ENCODE measurements at places on chromosomes 12 and 14.

DNA sequence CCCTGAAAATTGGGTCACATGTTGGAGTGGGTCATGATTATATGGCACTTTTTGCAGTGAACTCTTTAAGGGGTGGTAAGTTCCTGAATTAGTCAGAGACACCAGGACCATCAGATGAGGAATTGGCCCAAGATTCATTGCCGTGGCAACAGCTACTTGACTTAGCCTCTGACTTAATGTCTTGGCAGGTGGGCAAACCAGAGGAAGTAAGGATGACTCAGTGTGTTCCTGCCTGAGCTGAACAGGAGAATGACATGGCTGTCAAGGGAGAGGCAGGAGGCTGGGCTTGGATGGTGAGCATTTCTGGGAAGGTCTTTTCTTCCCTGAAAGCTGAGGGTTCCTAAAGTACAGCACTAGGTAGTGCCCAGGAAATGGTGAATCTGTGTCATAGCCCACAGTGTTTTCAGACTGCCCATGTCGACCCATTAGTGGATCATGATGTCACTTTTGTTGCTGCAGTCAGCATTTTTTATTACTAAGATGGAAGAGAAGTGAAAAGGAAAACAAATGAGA is 170.1 kb upstream of the PWP1 start:
- DNase-seq = peak; percentile 13

- DNase-seq = no peak
Observed at GRCh38 chr14:76657846-76658245, 103.4 kb upstream of the VASH1 start.

DNA sequence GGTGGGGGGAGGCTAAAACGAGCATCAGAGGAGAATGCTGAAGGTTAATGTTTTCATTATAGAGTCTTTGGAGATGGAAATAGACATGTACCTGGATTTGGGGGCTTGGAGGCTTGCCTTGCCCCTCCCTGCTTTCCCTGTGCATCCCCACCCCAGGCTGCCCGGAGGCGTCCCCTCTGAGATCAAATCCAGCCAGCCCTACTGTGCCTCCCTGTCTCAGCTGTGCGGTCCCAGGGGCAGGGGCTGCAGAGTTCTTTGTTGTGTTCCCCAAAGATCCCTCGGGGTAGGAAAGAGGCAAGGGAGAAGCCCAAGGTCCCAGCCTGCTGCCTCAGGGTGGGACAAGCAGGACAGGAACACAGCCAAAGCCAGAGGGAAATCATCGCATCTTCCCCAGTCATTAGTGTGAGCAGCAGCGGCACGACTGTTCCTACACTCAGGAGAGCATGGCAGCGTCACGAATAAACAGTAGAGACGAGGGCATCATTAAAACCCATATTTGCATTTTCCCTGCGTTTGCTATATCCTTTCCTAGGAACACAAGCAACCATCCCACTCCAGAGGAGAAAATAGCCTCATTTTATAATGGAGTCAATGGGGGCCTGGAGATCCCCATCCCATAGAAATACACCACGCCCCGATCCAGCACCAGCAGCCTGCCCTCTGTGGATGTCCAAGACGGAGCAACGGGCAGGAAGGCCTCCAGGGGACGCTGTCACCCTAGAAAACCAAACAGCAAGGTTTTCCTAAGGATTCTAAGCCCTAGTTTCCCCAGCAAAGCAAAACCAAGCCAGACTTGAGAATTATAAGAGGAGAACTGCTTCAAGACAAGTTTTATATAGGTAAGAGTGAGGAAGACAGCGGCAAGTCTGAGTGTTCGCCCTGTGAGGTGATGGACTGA is 32.4 kb downstream of the ANO2 start:
- DNase-seq = no peak

DNA sequence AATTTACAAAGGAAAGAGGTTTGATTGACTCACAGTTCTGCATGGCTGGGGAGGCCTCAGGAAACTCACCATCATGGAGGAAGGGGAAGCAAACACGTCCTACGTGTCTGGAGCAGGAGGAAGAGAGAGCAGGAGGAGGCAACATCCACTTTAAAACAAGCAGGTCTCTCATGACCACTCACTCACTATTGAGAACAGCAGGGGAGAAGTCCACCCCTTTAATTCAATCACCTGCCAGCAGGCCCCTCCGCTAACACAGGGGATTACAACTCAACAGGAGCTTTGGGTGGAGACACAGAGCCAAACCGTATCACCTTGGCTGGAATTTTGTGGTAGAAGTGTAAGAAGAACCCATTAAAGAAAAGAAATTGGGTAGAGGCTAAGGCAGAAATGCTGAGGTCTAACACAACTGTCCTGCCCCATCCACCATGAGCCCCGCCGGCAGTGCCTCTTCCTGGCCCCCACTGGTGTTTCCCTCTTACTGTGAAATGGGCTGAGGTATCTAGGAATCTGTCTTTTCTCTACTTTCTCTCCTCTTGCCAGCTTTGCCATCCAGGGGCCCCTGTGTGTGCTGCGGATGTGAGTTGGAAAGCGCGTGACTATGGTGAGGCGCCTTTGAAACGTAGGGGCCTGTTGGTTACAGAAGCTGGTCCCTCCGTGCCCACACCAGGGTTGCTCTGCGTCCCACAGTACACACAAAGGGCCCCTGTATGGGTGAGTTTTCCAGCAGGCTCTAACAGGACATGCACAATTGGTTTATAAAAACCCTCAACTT is 108.0 kb upstream of the TMEM132D start:
- DNase-seq = no peak

GRCh38 chr14:49598485-49599300 is at the start of gene LRR1:
Gene LRR1 (plus strand): TSS chr14:49598940. CDS start chr14:49599021, 81 bp downstream.
- peak; percentile 86 for DNase-seq

DNA sequence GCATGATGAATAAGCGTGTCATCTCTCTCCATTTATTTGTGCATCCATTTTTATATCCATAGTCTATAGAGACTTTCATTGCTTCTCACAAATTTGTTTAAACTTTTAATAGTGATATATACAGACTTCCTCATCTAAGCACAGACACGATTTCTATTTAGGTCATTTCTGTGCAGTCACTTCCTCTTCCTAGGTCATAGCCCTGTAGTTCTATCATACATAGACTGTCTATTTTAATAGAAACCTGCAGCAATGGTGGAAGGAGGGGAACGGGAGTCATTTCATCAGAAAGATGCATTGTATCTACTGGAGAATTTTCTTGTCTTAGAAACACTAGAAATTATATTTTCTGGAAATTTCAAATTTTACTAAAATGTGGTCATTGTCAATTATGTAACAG is 133.4 kb upstream of the FGD4 start:
- DNase-seq = peak; percentile 54

DNA sequence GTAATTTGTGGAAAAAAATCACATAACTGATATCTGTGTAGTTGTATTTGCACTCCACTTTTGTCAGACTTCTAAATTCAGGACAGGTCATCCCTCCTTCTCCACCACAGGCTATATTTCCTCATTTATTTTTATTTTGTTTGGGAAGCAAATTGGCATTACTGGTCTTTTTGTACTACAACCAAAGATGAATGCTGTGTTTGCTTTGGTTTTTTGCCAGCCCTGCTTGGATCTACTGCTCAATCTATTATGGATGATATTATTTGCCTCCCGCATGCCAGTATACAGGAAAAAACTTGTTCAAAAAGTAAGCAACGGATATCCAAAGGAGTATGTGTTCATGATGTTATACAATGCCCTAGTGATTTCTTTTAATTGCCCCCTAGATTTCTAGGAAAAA is 948.8 kb downstream of the TRHDE start:
- DNase-seq = no peak

DNA sequence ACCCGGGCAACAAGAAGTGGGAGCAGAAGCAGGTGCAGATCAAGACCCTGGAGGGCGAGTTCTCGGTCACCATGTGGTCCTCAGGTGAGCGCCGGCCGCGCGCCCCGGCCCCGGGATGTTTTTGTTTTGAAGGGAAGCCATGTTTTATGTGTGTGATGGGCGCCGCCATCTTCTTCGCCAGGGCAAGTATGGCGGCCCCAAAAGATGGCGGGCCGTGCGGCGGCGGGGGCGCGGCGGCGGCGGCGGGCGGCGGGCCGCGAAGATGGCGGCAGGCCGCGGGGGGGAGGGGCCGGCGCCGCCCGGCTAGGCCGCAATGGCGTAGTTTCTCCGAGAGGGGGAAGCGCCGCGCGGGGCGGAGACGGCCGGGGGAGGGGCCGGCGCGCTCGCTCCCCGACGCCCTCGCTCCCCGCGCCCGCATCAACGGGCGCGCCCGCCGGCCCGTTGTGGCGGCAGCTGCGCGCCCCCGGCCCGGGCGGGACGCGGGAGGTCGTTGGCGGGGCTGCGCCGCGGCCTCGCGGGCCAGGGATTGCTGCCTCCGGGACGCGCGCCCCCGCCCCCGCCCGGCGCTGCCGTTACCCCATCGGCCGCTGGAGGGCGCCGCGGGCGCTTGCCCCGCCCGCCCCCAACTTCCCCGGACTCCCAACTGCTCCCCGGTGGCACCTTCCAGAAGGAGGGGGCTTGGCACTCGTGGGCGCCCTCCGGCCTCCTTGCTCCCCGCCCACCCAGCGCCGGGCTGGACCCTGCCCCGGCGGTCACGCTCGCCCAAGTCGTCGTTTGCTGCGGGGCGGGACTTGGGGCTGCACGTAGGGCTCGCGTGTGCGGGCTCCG is 1.1 kb downstream of the YY1 start:
- DNase-seq = peak; percentile 89

Measured in hematopoietic multipotent progenitor cell treated with erythropoietin and hydrocortisone succinate and interleukin-3 and kit ligand, for 6 days (in vitro differentiated cells).